ENCODE measurements at places on chromosomes 5 and 9. TPM values are rescaled to one million over a fixed set of nuclear protein-coding genes. Genes with fewer than 3 reads are reported as not detected.
A peak's percentile ranks its signal among the peaks of the same experiment; 100 is the strongest.

DENND4C gene
- 18.5 TPM for total RNA-seq

DNA sequence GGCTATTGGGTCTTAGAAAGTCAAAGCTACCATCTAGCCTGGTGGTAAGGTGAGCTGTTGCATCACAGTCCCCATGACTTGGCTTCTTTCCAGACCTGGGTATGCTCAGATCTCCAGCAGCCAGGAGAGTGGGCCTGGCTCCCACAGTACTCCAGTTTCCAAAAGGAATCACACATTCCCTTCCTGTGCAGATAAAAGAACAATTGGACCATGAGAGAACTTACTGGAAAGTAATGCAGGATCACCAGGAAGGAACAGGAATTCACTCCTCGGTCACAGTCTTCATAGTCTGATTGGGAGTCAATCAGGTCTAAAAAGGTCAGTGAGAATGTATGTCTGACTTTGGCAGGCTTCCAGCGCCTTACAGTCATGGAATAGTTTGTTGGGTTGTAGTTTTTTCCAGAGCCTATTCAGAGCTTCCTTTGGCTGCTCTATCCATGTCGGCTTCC, 47.8 kb upstream of the CD180 start:
- no peak for DNase-seq

DNA sequence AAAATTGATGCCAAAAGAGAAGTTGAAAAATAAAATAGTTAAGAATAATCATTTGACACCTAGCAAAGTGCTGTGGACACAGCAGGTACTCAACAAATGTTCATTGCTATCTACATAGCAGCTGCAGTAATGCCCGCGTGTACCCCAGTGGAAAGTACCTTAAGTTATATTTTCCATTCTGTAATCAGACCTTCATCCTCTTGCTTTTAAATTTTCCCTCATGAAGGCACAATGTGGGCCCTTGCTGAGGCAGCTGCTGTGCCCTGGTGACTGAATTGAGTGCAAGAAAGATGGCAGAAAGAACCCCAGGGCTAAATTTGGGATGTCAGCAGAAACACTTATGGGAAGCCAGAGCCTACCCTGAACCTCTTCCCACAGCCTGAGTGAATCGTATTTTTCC, 65.9 kb downstream of the CYFIP2 start:
- DNase-seq, result no peak

GRCh38 chr9:136268735-136269134, 23.1 kb upstream of the QSOX2 start:
- DNase-seq, result no peak

- no peak for DNase-seq
These were observed 71.4 kb downstream of the TLR4 start for GRCh38 chr9:117775591-117775990.

DNA sequence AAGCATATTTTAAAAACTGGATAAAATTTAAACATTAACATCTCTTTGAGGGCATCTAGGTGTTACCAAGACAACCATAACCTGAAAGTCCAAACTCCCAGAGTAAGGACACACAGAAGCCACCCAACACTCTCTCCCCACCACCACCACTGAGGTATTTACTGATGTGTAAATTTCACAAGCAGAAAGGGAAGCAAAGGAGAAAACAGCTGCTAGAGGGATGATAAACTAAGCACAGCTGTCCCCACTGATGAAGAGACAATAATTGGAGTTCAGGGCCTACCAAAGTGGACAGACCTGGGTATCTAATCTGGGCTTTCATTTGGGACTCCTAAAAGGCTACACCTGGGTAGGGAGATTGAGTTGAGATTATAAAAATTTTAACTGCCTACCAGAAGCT, 63.6 kb downstream of the FRMD3 start:
- no peak for DNase-seq

DNA sequence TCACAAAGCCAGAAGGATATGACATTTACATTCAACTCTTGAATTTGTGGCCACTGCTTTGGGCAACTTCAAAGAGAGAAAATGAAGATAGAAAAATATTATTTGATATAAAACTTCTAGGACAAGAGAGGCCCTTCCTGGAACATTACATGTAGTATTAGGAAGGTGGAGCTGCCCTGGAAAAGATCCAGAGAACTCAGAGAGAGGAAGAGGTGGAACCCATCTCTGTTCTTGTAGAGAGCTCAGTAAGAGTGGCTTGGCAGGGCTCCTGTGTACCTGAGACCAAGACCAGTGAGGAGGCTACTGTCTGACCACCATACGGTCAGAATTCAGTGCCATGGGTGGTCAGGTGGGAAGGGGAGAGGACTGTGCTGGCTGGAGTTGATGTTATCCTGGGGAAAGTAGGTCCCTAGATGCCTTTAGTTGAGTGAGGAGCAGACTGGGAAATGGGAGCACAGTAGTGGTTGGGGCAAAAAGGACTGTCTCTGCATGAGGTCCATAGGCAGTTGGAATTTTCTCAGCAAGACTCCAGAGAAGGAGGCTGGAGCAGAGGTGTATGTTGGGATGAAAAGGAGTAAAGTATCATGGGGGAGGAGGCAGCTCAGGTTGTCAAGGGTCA, 7.6 kb downstream of the TGFBI start:
- no peak for DNase-seq

- DNase-seq, result peak; percentile 24
These were observed 66.3 kb downstream of the RGMB start for GRCh38 chr5:98839469-98840383.

CSF1R gene
- not detected for total RNA-seq

DNA sequence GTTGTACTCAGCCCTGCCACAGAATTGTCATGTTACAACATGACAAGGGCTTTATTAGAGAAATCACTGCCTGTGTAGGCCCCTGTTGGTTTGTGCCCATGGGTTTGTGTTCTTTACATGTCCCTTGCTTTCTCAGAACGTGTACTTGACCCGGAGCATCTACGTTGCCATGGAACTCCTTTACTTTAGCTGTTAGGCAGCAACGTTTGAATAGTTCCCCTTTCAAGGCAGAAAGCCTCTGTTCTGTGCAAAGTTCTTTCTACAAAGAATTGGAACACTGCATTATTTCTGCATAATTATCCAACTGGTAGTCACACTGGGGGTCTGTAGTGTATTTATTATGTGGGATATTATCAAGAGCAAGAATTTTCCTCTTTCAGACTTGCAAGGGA, 51.1 kb downstream of the FBXL7 start:
- no peak for DNase-seq

S1PR3 gene
- total RNA-seq, result 0.58 TPM

- DNase-seq, result peak; percentile 33
These were observed 578 bp upstream of the PSAT1 start for GRCh38 chr9:78296201-78296892.

DNA sequence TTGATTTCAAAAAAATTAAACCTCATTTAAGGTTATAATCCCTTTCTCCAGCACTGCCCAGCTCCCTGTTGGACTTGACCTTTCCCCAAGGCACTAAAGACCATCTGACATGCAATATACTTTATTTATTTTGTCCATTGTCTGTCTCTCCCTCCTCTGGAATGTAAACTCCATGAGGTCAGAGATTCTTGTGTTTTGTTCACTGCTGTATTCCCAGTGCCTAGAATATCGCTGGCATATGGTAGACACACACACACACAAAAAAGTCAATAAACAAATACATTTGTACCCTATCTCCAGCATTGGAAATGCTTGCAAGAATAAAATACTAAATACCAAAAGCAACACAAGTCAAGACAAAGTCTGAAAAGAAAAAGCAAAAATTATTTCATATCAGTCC, 17.3 kb upstream of the ARSB start:
- DNase-seq, result no peak

FCN2 gene
- not detected for total RNA-seq

DNA sequence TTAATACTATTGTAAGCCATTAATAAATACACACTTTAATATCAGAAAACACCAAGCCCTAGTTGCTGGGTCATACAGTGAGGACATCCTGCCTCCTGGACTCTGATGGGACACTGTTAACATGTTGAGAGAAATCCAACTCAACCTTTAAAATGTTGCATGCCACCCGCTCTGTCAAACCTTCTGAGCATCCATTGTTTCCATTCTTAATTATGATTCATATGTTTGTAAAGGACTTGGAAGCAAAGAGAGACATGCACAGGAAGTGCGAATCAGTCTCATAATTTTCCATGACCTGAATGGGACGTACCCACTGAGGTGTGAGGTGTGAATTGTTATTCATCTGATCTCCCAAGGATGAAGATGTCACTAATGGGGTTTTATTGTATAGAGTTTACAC, 186.4 kb downstream of the CAAP1 start:
- DNase-seq, result no peak

DNA sequence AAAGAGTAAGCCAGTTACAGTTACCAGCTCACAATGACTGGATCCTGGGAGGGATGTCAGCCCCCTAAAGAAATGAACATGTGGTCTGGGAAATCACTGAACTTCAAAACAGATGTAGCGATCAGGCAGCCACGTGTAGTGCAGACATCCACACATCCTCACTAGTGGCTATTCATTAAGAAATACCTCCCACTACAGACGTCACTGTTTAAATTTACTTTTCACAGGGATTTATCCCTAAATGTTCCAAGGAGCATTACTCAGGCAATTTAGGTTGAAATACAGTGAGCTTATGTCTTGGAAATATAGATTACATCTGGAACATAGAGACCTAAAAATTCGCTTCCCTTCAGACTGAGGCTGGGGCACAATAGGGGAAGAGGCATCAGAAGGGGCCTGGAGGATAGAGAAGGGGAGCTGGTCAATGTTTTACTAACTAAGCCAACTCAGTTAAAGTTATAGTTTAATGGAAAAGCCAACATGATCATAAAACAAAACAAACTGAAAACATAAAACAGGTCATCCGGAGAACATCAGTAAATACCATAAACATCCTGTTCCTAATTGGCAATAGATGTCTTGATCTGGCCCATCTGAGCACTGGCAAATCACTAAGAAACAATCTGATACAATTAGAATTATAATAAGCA, 92.3 kb downstream of the FANCC start:
- no peak for DNase-seq

STPG3 gene
- total RNA-seq, result not detected

- no peak for DNase-seq
These were observed 1.2 kb downstream of the FGF18 start for GRCh38 chr5:171420431-171421241.

DNA sequence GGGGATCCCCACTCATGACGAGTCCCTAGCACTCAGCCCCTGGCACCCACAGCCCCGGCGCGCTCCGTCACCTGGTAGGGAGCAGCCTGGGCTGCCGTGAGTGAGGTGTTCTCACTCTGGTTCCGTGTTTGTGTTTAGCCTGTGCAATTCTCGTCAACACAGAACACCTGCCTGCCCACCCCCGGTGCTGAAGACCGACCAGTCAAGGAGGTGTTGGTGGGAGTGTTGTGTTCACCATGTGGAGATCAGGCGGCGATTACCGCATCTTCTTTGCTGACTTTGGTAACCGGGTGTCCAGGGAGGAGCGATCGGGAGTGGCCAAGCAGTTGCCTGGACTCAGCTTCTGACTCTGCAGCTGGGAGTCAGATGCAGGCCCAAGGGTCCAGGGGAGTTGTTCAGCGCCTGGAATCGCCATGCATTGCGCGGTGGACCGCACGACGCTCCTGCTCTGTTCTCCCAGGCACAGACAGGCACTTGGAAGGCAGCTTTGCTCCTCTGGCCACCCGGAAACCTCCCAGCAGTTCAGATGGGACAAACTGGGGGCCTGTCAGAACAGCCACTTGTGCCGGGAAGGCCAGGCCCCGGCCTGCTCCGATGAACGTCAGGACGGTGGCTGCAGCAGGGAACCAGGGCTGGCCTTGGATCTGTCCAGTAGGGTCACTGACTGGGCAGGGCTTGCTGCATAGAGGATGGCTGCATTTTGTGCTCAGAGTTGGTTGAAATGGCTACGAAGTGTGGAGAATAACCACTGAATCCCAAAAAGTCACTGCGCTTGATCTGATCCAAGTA, 28.2 kb downstream of the EXOC3 start:
- DNase-seq, result no peak

GRCh38 chr5:10679336-10679988, 81.6 kb downstream of the DAP start:
- DNase-seq, result no peak

TEX48 gene
- not detected for total RNA-seq

OCLN gene
- 0.56 TPM for total RNA-seq

GRCh38 chr5:177109810-177110209, 23.1 kb downstream of the FGFR4 start:
- DNase-seq, result no peak

DNA sequence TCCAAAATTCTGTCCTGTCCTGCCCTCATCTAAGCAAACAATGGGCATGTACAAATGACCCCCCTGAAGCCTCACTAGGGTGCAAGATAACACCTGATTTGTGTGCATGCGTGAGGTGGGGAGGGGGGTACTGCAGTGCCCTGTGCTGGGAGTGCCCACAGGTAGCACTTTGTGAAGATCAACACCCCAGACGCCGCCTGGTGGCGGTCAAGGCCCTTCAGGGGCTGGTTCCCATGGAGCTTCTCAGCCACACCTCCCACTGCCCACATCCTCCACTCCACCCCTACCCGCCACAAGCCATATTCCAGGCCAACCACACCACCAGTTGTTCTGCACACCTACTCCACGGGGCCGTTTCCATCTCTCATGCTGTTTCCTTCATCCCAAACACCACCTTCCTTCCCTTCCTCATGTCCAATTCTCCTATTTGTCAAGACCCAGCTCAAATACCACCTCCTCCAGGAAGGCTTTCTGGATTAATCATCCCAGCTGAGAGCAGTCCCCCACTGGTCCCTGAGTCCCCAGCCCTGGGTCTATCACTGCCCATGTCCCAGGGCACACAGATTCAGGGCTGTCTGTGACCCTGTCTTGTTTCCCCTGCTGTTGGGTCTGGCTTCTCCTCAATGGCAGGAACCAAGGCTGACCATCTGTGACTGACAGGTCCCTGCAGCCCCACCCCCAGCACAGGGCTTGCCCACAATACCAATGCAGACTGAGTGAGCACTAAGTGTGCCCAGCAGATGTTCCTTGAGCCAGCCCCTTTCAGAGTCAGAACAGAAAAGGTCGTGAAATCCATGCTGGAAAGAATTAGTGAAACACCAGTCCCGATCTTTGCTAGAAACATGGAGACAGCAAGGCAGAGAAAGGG, 178.4 kb downstream of the PAX5 start:
- peak; percentile 67 for DNase-seq

DNA sequence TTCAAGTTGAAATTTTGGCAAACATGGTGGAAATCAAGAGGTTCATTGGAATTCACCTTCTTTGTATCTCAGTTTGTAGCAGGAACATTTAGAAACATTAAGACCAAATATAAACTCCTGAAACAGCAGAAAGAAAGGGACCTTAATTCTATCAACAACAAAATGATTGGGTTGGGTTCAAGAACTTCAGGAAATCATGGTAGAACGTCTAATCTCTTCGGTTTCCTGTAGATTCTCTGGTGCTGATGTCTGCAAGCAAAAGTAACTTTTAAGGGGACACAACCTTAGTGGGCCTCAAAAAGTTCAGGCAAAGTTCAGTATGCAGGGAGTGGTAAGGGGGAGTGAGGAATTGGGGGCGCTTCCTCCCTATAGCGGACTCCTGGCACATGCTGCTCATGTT, 3.4 kb downstream of the IL33 start:
- DNase-seq, result no peak
